ENCODE measurements at places on chromosomes 16 and 17. TPM values are rescaled to one million over a fixed set of nuclear protein-coding genes. Genes with fewer than 3 reads are reported as not detected.

SP6 gene
- not detected for total RNA-seq

CMTM2 gene
- not detected for total RNA-seq

NLRC3 gene
- 1.1 TPM for total RNA-seq

GRCh38 chr16:13994239-13995106 is 74.5 kb downstream of the ERCC4 start:
- peak; percentile 56 for DNase-seq

- no peak for DNase-seq
Observed at GRCh38 chr17:48335858-48336500, 94.0 kb downstream of the SKAP1 start.

- DNase-seq: peak; percentile 34
Observed at GRCh38 chr17:83008186-83008510, 71.3 kb upstream of the METRNL start.

DNA sequence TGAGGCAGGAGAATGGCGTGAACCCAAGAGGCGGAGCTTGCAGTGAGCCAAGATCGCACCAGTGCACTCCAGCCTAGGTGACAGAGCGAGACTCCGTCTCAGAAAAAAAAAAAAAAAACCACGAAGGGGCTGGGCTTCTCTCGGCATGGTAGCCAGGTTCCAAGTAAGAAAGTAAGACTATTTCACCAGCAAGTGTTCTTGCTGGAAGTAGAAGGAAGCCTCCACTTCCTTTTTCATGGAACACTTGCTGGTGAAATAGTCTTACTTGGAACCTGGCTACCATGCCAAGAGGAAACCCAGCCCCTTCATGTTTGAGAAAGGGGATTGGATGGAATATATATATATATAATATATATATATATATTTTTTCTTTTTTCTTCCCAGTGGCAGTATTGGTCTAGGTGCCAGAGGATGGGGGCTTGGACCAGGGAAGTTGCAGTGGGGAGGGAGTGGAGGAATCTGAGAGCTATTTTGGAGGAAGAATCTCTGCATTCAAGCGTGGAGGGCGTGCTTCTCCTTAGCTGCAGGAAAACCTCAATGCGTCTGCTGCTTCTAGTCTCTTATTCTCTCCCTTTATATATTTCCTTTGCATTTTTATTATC is 7.2 kb upstream of the N4BP1 start:
- DNase-seq: peak; percentile 13

DNA sequence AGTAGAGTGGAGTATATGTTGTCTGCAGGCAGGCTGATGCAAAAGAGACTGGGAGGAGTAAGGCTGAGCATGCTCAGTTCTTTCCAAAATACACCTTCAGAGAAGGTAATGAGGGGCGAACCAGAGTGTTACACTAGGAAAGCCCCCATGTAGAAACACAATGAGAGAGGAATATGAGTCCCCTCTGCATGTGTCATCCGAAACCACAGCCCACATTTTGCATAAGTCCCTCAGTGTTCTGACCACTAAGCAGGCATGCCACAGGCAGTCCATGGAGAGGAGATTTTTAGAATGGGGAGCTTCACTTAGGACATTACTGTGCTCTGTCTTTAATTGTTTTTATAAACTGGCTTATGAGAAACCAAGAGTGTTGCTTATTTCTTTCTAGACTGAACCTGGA is 32.0 kb downstream of the SLC6A2 start:
- DNase-seq: no peak

DNA sequence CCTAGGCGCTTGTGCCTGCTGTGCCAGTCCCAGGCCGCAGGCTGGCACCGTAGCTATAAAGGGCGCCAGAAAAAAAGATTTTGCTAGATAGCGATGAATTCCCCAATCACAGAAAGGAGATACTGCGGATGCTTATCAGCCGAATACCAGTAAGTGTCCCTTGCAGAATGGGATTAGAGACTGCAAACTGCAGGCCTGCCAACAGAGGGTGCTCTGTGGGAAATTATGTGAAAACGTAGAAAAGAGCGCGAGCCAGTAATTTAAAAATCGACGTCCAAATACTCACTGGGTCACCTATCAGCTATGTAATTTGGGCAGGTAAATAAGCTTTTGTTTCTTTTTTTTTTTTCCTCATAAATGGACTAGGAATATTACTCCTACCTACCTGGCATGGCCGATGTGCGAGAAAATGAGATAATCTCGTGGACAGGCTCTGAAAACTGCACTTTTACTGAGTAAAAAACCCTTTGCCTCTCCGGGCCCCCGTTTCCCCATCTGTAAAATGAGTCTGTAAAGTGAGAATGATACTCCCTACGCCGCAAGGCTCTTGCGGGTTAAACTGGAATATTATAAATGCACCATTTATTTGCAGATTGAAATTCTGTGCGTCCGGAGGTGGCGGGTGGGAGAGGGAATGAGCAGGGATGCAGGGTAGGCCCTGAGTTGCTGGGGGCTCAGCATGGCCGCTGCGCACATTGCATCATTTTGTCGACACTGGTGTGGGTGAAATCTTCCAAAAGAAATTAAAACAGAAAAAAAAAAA is 1.2 kb upstream of the COG1 start:
- peak; percentile 80 for DNase-seq
